ENCODE measurements at places on chromosomes 3 and 15.

DNA sequence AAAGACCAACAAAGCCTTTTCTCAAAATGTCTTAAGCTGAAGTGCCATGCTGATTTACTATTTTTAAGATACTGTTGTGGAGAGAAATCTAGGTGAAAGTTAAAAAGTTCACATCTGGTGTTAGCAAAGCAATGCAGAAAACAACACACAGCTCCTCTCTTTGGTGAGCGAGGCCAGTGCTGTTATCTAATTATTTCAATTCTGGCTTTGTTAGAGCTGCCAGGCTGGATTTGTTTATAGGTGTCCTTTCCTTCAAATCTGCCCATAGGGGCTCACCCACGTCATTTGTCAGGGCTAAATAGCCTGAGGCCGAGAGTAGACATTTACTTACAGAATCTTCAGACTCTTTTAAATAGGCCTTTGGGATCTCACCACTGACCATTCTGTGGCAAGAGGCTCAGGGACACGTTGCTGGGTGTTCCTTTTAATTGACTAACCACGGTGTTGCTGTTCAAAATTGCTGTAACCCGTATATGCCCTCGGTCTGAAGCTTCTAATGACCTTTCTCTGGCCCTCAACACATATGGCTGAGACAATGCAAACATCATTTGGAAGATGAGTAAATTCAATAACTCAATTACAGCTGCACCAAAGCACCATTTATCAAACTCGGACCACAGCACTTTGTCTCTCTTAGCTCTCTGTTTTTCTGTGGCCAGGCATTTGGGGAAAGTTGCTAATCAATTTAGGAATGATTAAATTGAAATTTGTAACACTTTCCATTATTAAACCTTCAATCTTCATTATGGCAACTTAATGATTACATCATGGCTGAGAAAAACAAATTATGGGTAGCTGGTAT is 152.6 kb downstream of the PDZRN3 start:
- no peak for DNase-seq

- no peak for DNase-seq
These were observed 30.1 kb downstream of the SUCNR1 start for GRCh38 chr3:151903501-151903991.

DNA sequence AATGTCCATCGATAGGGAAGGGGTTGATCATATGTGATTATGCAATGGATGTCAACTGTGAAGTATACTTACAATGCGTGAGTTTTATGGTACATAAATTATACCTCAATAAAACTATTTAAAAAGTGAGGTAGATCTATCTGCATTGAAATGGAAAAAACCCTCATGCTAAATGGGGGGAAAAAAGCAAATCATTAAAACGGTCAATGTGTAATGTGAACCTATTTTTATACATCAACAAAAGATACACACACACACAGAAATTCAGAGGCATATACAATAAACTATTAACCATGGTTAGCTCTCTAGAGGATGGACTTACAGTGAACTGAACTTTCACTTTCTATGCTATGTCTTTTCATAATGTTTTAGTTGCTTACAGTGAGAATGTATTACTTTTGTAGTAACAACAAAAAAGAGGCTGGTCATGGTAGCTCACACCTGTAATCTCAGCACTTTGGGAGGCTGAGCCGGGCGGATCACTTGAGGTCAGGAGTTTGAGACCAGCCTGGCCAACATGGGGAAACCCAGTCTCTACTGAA is 23.1 kb downstream of the STIMATE start:
- DNase-seq, result no peak

- DNase-seq, result no peak
These were observed 127.7 kb downstream of the SAMMSON start for GRCh38 chr3:70127192-70127591.

- DNase-seq, result no peak
These were observed 73.0 kb downstream of the OXNAD1 start for GRCh38 chr3:16337856-16338540.

GRCh38 chr15:67146234-67146633 is 80.8 kb downstream of the SMAD3 start:
- no peak for DNase-seq

GRCh38 chr3:195186041-195186709 is 84.8 kb downstream of the XXYLT1 start:
- DNase-seq, result no peak

GRCh38 chr3:156693166-156693565 is 18.8 kb downstream of the TIPARP start:
- no peak for DNase-seq

DNA sequence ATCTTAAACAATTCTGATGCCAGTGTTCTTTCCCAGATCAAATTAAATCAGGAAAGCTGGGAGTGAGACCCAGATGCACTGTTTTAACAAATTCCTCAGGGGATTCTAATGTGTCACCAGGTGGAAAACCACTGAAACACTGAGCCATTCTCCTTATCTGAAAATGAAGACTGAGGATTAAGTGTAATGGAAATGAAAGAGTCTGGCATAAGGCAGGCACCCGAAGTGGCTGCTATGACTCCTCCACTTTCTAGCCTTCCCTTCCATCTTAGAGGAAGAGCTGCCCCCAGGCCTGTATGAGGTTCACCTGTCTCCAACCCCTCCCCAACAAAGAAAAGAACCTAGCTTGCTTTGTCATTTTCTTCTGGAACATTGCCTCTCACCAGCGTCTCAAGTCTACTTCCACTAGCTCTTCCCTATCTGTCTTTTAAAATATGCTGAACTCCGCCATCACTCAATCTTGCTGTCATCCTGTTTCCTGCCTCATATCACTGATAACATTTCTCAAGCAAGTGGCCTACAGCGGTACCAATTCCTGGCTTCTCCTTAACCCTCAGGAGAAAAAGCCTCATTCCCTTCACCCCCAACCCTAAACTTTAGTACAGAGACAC is 13.7 kb upstream of the ABHD2 start:
- DNase-seq, result no peak

DNA sequence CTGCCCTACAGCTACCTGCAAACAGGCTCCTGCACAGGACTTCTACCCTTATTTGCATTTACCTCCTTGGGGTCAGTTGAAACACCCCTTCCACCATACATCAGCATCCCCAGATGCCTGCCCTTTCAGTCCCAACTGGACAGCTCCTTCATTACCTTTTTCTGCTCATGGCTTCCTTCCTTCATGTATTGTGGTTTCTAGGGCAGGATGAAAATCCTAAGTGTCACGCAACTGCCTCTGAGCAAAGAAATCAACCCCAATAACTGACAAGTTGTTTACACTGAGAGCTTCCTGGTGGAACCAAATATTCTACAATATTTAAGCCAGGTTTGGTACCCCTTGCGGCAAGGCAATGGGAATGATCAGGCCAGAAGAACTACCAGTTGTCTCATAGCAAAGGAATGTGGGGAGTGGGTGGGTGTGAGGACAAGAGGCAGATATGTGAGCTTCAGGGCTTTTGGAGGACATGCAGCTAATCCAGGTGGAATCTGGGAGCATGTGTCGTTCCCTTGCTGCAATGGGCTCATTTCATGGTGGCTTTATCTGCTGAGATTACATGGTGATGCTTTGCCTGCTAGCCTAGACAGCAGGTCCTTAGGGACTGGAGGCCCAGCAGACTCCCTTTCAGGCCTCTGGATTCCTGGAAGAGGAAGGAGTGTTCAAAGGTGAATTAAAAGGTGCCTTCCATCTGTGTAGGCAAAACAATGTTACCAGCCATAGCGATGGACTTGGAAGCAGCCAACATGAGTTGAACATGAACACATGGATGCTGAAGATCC is 34.9 kb downstream of the PPCDC start:
- no peak for DNase-seq

- no peak for DNase-seq
These were observed 67.3 kb downstream of the MORC1 start for GRCh38 chr3:109050591-109051167.

- no peak for DNase-seq
These were observed 13.2 kb downstream of the PCOLCE2 start for GRCh38 chr3:142875583-142876207.

GRCh38 chr3:117632191-117632590 is 922.6 kb downstream of the TUSC7 start:
- DNase-seq, result peak; percentile 25

- peak; percentile 37 for DNase-seq
These were observed 88.0 kb downstream of the LRRK1 start for GRCh38 chr15:101006931-101007691.

GRCh38 chr3:120568598-120568997 is 27.5 kb upstream of the NDUFB4 start:
- no peak for DNase-seq

DNA sequence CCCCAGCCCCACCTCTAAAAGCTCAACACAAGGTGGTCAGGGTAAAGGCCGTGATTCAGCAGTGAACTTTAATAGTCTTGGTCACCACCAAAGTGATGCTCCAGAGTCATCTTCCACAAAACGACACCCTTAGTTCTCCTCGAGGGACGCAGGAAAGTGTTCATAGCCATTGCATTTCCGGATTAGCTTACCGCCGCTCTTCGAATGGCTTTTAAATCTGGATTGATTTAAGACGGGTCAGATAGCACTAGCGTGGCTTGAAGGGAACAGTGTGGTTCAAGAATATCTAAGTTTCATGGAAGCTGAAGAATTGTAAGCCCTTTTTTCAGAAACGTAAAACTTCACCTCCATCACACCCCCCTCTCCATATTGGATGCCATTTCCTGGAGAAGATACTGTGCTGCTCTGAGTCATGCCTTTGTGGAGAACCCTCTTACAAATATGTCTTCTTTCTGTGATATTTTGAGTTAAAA is 829 bp downstream of the RNF7 start:
- no peak for DNase-seq

- DNase-seq, result no peak
These were observed 46.7 kb downstream of the IGF2BP2 start for GRCh38 chr3:185778094-185778493.

DNA sequence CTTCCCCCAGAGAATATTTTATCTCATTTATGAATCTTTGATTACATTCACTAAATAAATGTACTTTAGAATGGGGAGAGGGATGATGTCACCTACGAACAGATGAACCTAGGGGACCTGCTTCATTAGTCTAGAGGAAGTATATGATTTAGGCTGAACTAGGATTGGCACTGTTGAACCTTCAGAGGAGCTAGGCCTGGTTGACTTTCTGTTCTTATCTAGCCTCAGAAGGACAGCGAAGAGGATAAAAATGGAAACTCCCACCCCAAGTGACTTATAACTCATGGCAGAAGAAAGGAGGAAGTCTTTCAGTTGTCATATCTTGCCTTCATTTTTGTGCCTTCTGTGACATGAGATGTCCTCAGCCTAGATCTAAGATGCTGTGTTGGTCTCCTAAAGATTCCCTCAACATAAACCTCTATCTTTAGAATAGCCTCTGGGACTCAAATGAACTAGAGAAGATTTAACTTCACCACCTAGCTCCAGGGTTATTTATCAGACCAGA is 42.6 kb downstream of the POLG start:
- no peak for DNase-seq

DNA sequence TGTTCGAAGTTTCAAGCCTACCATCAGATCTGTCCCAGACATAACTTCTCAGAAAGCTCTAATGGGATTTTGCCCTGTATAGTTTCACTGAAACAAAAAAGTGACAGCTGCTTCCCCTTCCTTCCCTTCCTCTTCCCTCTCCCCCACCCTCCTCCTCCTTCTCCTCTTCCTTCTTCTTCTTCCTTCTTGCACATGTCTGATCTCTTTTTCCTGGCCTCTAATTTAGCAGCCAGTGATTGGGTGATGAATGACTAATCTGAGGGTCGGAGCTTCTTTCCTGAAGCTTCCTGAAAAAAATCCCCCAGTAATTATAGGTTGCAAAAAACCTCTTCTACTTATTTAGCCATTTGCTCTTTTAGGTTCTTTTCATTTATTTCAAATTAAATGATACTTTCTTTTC is 168.7 kb downstream of the POTEB3 start:
- DNase-seq, result no peak

DNA sequence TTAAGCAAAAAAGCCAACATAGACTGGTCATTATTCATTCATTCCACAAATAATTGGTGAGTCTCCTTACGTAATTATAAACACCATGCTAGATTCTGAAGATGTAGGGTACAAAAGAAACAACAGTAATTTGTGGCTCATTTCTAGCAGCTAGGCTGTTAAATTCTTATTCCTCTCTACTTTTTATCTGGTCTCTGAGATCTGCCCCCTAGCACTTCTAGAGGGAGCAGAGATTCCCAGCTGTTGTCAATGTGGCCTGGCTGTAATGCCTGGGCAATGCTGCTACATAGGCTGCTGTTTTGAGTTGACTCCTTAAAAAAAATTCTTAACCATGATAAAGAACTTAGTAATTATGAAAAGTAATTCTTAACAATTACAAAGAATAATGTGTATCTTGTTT is 434.9 kb upstream of the THRB start:
- DNase-seq, result no peak

- no peak for DNase-seq
These were observed 765.6 kb downstream of the PLOD2 start for GRCh38 chr3:145395421-145395820.

GRCh38 chr3:52085681-52086282 is 29.4 kb upstream of the DUSP7 start:
- DNase-seq, result no peak

DNA sequence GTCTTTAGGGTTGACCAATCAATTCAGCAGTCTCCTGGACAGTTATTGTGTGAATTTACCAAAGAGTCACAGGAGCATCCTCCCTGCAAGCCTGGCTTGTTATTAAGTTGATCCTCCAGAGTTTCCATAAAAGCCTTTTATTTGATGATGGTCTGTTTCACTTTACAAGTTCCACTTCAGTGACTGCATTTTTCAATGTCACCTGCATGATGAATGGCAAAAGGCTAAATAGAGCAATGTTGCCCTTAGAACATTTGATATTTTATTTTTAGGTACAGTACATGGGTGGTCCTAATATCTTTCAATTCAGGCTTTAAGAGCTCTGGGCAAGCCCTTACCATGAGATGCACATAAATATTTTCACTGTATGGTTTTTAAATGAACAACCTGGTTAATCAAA is 22.6 kb downstream of the GUCA1C start:
- no peak for DNase-seq

DNA sequence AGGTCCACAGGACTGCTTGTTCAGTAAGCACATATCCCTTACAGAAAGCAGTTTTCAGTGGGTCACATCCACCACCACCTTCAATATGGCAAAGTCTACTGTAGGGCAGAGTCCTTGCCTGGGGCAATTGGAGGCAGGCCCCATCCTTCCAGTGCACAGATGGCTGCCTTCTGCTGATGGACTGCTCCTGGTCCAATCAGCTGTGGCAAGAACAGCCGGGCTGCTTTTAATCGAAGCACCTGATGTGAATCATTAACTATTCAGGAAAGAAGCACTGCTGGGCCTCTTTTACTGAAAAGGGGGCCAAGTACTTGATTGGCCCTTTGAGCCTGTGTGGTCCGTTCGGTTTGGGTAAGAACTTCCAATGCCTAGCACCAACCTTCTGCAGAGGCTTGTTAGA is 24.4 kb downstream of the LARS2 start:
- no peak for DNase-seq

- no peak for DNase-seq
These were observed at the start of gene FANCD2OS for GRCh38 chr3:10108091-10108490. TSS of gene FANCD2OS (minus strand) at chr3:10108255. CDS start at chr3:10104774, 3,481 bp downstream.
